ENCODE measurements at places on chromosomes 4 and X.
A peak's percentile ranks its signal among the peaks of the same experiment; 100 is the strongest.

- DNase-seq, result no peak
These were observed 218.8 kb upstream of the ANXA10 start for GRCh38 chr4:167873496-167873895.

DNA sequence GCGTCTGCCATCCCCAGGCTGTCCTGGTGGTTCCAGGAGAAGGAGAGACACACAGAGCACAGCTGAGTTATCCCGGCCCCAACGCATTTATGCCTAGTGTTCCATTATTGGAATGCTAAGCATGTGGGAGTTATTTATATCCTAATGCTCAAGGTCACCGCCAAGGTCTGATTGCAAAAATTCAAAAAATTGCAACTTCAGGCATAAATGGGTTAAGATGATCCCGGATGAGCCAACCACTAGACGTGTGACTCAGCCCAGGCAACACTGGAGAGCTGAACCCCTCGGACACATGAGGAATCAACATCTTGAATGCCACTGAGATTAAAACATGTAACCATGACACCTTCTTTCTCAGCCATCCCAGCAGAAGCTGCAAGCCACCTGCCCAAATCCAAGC lies 3.8 kb upstream of the ZCCHC4 start:
- peak; percentile 43 for DNase-seq

GRCh38 chr4:140253556-140254027 lies 99.6 kb upstream of the MAML3 start:
- DNase-seq, result no peak

GRCh38 chrX:108584617-108585211 lies 145.1 kb downstream of the COL4A5 start:
- peak; percentile 0 for DNase-seq

DNA sequence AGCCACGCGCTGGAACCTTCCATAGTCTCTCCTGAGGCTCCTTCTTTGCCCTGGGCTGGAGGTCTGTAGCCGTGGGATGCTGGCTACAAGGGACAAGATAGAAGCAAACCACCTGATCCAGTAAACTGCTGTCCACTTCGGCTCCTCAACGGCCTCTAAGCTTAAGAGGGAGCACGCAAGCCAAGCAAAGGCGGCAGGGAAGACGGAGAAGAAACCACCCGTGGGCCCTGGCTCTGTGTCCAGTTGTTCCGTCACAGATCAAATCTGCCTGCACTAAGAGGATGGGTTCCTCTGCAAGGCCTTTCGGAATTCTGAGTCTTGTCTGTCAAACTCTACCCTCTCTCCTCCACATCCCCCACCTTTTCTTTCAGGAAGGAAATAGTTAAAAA lies 401 bp upstream of the EDNRA start:
- no peak for DNase-seq

DNA sequence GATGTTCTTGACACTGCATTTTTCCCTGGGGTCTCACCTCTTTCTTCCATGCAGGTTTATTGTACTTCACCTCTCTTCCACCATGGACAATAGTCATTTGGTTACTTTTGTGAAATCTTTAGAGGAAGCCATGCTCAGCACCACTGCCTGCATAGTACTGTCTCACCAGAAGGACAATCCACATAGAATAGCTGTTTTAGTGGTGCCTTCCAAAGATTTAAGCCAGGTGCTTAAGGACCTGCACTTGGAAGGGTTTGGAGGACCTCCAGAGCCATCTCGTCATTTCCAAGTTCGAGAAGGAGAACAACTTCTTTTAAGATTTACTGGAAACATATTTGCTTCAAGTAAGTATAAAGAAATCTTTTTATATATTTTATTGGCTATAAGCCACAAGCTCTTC lies 26.7 kb downstream of the DTHD1 start:
- DNase-seq, result no peak

DNA sequence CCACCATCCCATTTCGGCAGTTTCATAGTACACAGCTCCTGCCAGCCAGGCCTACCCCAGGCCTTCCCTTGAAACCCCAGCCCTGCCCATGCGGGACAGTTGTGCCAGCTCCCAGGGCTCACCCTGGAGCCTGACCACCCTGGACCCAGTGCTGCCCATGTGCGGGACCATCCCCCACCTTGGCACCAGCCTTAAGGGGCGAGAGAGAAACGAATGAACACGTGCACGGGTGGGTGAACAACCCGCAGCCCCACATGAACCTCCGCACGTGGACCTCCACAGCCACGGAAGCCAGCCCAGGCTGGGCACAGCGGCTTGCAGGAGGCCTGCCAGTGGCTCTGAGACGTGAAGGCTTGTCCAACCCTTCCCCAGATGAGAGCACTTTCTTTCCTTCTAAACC lies 76.0 kb upstream of the MXD4 start:
- DNase-seq, result no peak

DNA sequence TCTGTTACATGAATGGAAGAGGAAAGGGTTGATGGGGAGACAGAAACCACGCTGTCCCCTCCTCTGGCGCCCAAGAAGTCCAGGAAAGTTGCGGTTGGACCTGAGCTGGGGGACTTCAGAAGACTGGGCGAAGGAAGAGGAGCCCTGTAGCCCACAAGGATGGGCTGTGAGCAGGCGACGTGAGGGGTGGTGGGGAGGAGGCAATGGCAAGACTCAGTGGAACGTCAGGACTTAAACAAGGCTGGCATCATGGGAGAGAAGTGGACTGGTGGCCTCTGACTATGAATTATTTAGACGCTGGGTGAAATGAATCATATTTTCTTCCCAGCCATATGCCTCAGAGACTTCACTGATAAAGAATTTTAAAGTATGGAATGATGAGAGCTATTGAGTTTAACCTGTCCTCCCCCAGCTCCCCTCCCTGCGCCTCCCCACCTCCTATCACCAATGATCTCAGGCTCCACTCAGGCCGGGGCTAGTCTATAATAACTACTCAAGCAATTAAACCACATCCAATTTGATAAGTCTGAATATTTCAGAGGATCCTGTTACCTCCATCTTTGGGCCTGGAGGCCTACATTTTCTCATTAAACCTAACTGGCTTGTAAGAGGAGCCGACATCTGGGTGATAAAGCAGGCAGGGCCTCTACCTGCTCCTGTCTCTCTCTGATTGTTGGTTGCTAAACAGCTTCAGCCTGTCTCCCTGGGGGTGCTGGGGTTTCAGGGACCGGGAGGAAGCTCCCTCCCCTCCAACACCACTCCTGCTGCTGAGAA lies 63.6 kb downstream of the SMIM20 start:
- DNase-seq, result no peak

DNA sequence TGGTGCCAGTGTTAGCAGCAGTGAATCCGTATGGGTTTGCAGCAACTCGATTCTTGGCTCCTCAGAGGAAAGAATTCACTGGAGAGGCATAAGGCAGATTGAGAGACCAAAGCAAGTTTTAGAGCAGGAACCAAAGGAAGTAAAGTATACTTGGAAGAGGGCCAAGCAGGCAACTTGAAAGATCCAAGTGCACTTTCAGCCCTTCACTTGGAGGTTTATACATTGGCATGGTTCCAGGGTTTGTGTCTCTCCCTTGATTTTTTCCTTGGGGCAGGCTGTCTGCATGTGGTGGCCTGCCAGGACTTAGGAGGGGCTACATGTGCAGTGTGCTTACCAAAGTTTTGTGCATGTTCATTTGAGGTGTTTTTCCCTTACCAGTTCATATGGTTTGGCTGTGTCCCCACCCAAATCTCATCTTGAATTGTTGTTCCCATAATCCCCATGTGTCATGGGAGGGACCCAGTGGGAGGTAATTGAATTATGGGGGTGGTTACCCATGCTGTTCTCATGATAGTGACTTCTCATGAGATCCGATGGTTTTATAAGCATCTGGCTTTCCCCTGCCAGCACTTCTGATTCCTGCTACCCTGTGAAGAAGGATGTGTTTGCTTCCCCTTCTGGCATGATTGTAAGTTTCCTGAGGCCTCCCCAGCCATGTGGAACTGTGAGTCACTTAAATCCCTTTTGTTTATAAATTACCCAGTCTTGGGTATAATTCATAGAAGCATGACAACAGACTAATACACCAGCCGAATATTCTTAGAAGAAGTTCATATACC lies 86.2 kb upstream of the TSPAN5 start:
- no peak for DNase-seq

- no peak for DNase-seq
These were observed 538.7 kb upstream of the PCDH7 start for GRCh38 chr4:30181512-30181911.

- peak; percentile 28 for DNase-seq
These were observed 66.3 kb upstream of the GAB1 start for GRCh38 chr4:143270256-143270838.

GRCh38 chrX:13750812-13751211 lies 16.3 kb downstream of the OFD1 start:
- DNase-seq, result no peak

DNA sequence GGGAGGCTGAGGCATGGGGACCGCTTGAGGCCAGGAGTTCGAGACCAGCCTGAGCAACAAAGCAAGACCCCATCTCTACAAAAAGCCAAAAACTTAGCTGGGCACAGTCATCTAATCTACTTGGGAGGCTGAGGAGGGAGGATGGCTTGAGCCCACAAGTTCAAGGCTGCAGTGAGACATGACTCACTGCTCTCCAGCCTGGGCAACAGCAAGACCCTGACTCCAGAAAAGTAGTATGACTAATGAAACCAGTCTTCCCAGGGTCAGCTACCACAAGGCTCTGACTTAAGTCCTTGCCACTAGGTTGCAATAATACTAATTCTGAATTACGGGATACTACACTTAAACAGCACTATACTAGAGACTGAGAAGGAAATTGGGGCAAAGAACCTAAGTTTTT lies 33.1 kb downstream of the ERVMER34-1 start:
- DNase-seq, result no peak

DNA sequence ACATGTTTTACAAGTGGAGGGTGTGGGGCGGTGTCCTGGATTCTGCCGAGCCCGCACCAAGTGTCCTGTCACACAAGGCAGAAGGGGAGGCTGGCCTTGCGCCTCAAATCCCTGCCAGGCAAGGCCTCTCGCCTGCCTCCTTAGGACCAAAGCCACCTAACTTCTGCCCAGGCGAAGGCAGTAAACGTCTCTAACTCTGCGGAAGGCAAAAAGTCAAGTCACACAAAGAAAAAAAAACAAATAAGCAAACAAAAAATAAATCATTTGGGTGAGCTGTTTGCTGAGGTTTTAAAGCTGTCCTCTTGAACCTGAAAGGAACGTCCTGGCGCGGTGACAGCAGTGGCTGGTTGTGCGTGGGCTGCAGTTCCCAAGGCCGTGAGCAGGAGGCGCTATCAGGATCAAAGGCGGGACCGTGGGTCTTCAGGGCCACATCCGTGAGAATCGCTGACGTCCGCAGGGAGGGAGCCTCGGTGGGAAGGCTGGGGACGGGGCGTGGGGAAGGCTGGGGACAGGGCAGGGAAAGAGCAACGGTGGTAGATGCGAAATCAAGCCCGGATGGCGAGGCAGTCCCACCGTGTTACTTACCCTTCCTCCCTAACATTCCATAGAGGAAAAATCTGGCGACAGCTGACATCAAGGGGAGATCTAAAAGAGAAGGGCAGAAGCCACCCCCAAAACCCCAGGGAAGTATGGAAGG lies 99.1 kb downstream of the TRAPPC11 start:
- DNase-seq, result no peak

DNA sequence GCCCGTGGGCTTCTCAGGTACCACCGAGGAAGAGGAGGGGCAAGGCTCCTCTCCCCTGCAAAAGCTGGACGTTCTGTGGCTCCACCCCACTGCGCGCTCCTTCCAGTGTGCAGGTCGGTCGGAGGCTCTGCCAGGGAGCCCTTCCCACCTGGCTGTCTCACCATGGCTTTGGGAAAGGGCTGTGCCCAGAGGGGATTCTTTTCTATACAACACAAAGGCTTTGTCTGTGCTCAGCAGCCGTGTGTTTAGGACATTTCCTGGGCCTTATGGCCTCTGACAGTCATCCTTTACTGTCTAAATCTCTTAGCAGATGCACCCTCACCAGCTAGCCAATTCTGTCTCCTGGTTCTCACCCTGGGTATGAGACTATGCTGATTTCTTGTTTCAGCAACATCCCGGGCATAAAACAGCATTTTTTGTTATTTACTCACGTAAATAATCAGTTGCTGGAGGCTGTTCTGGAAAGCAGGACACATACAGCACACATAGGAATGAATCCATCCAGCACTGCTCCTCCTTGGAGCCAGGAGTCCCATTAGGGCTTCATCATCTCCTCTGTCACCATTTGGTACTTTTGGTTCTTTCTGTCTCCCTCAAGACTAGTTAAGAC lies 20.4 kb upstream of the ATXN3L start:
- DNase-seq, result peak; percentile 62

DNA sequence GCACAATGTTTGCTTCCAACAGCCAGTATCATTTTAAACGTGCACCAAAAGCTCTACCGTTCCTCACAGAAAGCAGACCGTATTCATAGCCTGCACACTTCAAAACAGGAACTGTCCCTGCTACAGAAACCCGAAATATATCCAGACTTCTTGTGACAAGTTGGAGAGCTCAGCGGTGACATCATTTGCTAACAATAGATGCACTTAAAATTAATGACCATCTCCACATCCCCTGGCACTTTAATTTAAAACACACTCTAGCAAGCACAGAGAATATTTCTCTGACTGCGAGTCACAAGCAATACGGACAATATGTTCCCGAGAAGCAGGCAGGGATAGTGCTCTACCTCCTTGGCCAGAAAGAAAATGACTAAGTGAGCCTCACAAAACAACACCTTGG lies 2.5 kb downstream of the NYX start:
- DNase-seq, result peak; percentile 61

DNA sequence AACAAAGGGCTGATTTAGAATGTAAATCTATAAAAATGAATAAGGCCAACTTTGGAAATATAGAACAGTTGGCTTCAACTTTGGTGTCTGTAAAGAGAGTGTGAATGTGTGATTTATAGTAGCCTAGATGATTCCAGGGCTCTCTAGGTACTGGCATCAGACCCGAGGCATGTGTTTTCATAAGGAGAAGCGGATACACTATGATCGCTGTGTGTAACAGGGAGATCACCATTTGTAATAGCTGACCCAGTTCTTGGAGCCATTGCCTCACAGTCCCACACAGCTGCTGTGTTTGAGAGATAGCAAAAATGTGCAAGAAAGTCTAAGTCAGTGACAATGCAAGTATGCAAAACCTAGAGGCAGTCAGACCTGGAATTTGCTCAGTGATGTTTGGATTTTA lies 135.1 kb downstream of the REPS2 start:
- peak; percentile 11 for DNase-seq

DNA sequence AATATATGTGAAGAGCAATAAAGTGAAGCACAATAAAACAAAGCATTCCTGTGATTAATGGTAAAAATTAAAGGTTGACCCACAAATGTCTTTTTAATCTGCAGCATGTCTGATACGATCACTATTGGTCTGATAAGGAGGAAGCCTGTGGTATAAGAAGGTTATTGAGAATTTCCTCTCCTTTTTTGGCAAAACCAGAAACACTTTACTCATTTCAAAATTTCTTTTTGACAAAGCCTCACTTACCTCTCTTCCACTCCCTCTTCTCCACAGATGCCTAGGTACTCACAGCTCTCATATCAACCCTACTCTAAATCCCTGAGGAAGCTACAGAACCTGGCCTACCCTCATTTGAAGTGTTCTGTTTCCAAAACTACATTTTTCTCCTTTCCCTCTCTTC lies 56.1 kb downstream of the TSPAN5 start:
- no peak for DNase-seq

GRCh38 chrX:12843668-12844279 lies 23.1 kb upstream of the TLR7 start:
- no peak for DNase-seq

GRCh38 chrX:40098264-40099054 lies 701 bp upstream of the BCOR start:
- DNase-seq, result no peak

GRCh38 chr4:74100531-74100930 lies 1.5 kb upstream of the CXCL2 start:
- DNase-seq, result no peak

GRCh38 chrX:50973199-50973598 lies 62.7 kb downstream of the BMP15 start:
- no peak for DNase-seq

GRCh38 chrX:32778965-32779364 lies 432.4 kb downstream of the DMD start:
- DNase-seq, result no peak

Measured in AG10803 (cell line).